ENCODE measurements at places on chromosomes 1 and 21.
A peak's percentile ranks its signal among the peaks of the same experiment; 100 is the strongest.

DNA sequence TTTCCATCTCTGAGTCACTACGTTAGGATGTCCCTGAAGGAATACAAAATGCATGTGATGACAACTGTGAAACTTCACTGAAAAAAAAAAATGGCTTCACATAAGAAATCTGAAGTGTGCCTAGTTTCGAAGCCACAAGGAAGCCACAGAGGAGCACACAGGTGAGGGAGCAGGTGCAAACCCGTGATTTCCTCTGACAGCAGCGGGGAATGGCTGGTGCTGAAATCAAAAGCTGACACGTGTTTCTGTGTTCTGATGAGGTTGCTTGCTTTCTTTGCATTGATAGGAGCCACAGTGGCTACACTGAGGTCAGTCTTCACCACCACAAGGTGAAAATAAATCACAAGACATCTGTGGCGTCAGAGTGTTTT, 105.7 kb upstream of the TLR5 start:
- no peaks in the 10 kb centered on the region for H3K4me1 ChIP-seq
- no peak overlapping the region for H3K27ac ChIP-seq
- no peak overlapping the region for H3K4me3 ChIP-seq
- no peak for DNase-seq

DNA sequence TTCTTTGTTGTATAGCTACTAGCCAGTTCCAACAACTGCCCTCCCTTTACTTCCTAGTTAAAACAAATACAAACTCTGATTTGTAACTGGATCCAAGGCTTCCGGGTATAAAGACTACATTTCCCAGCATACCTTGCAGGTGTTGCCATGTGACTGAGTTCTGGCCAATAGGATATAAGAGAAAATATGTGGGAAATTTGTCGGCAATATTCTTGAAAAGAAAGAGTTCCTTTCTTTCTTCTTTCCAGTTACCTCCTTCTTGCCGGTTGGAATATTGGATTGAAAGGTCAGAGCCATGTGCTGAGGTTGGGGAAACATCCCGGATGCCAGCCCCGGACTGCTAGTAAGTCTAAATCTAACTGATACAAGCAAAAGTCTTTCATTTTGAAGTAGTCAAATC, 23.0 kb upstream of the ZBTB40 start:
- peak overlapping the region; percentile 6 for H3K4me3 ChIP-seq
- H3K4me1 ChIP-seq: no peaks in the 10 kb centered on the region
- H3K27me3 ChIP-seq: no peaks in the 10 kb centered on the region
- no peak overlapping the region for H3K27ac ChIP-seq

- no peak overlapping the region for H3K4me3 ChIP-seq
- H3K27me3 ChIP-seq: no peaks in the 10 kb centered on the region
- DNase-seq: no peak
- H3K27ac ChIP-seq: no peak overlapping the region
- H3K4me1 ChIP-seq: no peaks in the 10 kb centered on the region
Observed at GRCh38 chr1:197958438-197959305, 41.5 kb downstream of the LHX9 start.

DNA sequence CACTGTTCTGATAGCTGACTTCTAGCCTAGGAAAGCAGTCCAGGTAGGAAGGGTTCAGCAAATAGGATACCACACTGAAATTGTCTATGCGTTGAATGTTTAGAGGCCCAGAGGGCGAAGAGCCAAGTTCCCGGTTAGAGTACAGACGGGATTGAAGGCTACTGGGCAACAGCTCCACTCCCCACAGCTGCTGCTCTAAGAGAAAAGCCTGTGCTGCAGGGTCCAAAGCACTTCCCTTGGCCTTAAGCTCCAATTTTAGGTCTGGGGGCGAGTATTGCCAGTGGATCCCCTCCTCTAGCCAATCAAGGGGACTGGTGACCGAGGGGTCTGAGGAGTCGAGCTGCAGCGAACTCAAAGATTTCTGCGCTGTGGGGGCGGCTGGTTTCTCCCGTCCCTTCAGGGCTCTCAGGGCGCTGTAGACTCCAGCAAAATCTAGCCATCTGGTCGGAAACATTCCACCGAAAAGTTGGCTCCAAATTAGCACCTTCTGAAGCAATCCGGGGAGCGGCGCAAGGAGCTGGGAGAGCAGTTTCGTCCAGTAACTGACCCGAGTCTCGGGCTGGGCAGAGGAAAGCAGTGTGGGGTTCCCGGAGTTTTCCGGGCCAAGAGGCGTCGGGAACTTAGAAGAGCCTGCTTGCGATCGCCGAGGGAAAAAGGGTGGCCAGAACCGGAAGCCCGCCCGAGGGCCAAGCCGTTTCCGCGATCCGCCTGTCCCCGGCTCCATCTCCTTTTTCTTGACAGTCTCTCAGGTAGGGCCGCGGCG, 748 bp downstream of the PPP1R15B start:
- peak overlapping the region; percentile 89 for H3K27ac ChIP-seq
- H3K4me1 ChIP-seq: no peaks in the 10 kb centered on the region
- H3K4me3 ChIP-seq: peak overlapping the region; percentile 68
- no peaks in the 10 kb centered on the region for H3K36me3 ChIP-seq
- DNase-seq: peak; percentile 75

GRCh38 chr1:203317429-203318228, 12.3 kb downstream of the BTG2 start:
- H3K4me1 ChIP-seq: peaks cover 31% of the 10 kb centered on the region
- no peak overlapping the region for H3K4me3 ChIP-seq

GRCh38 chr1:44636688-44637598, 37.3 kb downstream of the TMEM53 start:
- no peak for DNase-seq
- H3K27ac ChIP-seq: no peak overlapping the region
- H3K27me3 ChIP-seq: no peaks in the 10 kb centered on the region
- no peaks in the 10 kb centered on the region for H3K4me1 ChIP-seq
- H3K4me3 ChIP-seq: no peak overlapping the region

DNA sequence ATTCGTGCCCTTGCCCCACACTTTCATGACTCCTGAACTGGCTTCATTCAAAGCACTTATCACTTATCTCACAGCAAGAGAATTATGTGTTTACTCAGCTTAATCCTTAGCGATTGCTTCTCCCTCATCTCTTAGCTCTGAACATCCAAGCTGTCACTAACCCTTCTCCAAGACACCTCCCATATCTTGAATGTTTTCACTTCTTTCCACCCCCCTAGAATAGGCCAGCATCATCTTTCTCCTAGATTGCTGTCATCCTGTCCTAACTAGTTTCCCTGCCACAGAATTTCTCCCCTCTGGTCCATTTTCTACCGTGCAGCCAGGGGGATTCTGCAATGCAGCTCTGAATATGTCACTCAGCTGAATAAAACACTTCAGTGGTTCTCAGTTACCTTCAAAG, 68.6 kb upstream of the SPATA6 start:
- no peak overlapping the region for H3K27ac ChIP-seq
- no peaks in the 10 kb centered on the region for H3K27me3 ChIP-seq
- no peak overlapping the region for H3K4me3 ChIP-seq
- no peak for DNase-seq
- H3K36me3 ChIP-seq: no peaks in the 10 kb centered on the region
- H3K4me1 ChIP-seq: no peaks in the 10 kb centered on the region

DNA sequence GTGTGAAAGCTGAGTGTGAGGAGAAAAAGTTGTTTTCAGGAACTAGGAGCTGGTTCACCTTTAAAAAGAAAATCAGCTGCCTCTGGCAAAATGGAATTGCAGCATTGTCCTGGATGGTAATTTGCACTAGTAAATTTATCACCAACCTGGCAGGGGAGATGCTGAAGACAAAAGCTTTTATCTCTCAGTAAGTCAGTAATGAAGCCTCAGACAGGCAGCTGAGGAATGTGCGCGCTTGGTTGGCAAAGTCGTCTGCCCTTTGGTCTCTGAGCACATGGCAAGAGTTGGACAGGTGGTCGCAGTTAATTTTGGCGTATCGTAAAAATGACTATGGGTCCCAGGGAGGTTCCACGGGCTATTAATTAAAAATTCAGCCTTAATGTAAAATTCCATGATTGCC, 131.9 kb downstream of the BACH1 start:
- no peak overlapping the region for H3K4me3 ChIP-seq
- no peaks in the 10 kb centered on the region for H3K4me1 ChIP-seq
- no peak for DNase-seq
- H3K27ac ChIP-seq: no peak overlapping the region
- H3K27me3 ChIP-seq: no peaks in the 10 kb centered on the region
- no peaks in the 10 kb centered on the region for H3K36me3 ChIP-seq

- H3K36me3 ChIP-seq: no peaks in the 10 kb centered on the region
- no peaks in the 10 kb centered on the region for H3K27me3 ChIP-seq
- H3K4me3 ChIP-seq: no peak overlapping the region
- H3K27ac ChIP-seq: no peak overlapping the region
- no peaks in the 10 kb centered on the region for H3K4me1 ChIP-seq
- DNase-seq: peak; percentile 37
Observed at GRCh38 chr1:14946684-14947238, 206.8 kb upstream of the TMEM51 start.

- H3K36me3 ChIP-seq: no peaks in the 10 kb centered on the region
- H3K27me3 ChIP-seq: no peaks in the 10 kb centered on the region
- peak overlapping the region; percentile 47 for H3K27ac ChIP-seq
- H3K4me1 ChIP-seq: peaks cover 25% of the 10 kb centered on the region
Observed at GRCh38 chr1:8815582-8816151, 1.8 kb downstream of the RERE start.

DNA sequence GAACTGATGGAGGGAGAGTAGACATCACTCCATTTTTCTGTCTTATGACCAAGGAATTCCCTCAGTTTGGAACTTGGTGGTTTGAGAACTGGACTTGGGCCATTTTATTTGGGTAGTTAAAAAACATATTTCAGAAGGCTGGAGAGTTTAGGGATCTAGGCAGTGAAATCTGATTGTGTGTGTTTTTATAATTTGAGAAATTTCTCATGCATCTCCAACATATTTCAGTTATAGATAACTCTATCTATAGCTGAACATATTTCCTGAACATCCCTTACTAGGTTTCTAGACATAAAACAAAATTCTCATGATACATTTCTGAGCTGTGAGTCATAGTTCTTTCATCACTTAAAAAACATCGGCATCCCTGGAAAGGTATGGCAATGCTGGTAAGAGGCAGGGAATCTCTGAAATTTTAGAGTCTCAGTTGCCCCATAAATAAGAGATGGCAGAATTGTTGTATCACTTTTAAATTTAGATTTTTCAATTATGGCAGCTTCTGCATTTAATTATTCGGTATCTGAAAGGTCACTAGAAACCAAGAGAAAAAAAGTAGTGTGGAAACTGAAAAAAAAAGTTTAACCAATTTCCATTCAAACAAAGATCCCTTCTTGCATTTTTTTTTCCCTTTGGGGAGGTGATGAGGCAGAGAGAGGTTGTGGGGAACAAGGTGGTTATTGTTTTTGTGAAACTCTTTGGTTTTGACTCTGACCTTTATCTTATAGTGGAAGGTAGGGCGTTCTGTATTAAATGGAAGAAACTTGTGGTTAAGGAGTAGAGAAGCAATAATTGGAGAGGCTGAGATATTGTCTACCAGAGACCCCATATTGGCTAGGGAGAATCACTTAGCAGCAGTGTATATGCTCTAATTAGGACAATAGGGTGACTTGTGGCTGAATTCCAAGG, 102.9 kb downstream of the FASLG start:
- H3K4me3 ChIP-seq: no peak overlapping the region
- no peaks in the 10 kb centered on the region for H3K36me3 ChIP-seq
- no peaks in the 10 kb centered on the region for H3K27me3 ChIP-seq
- DNase-seq: no peak
- H3K27ac ChIP-seq: no peak overlapping the region

DNA sequence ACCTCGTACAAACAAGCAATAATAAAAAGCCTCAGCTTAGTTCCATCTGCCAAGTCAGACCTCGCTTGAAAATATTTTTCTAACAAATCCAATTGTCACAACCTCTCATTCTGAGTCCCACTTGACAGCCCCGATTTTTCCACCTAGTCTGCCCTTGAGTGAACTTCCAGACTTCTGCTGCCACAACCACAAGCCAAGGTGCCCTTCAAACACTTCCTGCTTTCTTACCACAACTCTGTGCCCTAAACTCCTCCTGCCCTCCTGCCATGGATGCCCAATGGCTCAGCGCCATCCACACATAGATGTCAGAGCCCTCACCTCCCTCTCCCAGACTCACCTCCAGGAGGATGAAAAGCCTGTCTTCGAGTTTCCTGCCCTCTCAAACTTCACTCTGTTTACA, 3.9 kb downstream of the TMPRSS2 start:
- no peaks in the 10 kb centered on the region for H3K27me3 ChIP-seq
- peak overlapping the region; percentile 91 for H3K27ac ChIP-seq
- DNase-seq: no peak
- H3K4me3 ChIP-seq: peak overlapping the region; percentile 78
